ENCODE measurements at places on chromosomes 7 and 10.

DNA sequence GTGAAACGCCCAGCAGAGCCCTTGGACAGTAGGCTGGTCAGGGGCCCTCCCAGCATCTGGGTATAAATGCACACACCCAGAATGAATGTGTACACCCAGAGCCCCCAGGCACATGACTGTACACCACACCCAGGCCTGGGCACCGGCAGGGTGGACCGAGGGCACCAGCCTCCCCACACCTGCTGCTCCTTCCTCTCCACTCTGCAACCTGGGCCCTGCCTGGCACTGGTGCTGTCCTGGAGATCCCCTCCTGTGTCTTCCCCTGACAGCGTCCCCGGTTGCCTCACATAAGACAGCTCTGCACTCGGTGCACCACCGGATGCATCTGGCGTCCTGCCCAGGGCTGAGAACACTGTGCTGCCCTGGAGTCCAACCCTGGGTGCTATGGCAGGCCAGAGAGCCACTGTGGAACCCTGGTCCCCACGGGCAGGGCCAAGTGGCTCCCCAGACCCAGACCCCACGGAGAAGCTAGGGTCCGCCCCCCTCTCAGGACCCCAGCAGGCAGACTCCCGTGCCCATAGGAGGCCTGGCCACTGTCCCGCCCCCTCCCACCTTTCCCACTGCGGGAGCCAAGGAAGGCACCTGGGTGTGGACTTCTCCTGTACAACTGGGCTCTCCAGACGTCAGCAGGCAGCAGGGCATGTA is 6.6 kb downstream of the RASGEF1A start:
- DNase-seq = no peak

DNA sequence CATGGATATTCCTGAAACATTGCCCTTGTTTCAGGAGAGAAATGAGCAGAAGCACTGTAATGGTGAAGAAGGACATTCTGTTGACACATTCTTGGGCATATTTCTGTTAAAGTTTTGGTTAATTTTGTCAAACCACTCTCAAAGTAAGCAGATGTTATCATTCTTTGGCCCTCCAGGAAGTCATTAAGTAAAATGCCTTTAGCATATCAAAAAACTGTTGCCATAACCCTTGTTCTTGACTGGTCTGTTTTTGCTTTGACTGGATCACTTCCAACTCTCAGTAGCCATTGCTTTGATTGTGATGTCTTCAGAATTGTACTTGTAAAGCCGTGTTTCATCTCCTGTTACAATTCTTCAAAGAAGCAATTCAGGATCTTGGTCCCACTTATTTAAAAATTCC is 404.3 kb upstream of the LRRTM3 start:
- DNase-seq = no peak

DNA sequence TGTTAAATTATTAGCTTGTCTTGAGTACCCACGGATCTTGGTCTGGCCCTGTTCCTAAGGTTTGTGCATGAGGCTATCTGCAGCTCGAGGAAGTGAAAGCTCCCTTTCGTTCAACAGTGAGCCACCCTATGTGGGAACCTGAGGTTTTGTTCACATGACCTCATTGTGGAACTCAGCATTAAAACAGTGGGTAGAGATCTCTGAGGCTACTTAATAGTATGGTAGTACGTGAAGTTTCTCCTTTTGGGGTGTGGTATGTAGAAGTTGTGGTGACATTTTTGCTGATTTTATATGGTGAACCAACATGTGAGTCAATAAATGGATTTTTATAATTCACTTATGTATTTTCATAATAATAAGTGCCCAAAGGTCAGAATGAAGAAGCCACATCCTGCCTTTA is 252.7 kb upstream of the FERD3L start:
- no peak for DNase-seq

GRCh38 chr10:46523962-46524471 is 32.4 kb downstream of the GPRIN2 start:
- DNase-seq = no peak

GRCh38 chr10:71269301-71270288 is 49.5 kb upstream of the SLC29A3 start:
- no peak for DNase-seq

- DNase-seq = no peak
These were observed 80.7 kb downstream of the UBE2H start for GRCh38 chr7:129872054-129872453.

DNA sequence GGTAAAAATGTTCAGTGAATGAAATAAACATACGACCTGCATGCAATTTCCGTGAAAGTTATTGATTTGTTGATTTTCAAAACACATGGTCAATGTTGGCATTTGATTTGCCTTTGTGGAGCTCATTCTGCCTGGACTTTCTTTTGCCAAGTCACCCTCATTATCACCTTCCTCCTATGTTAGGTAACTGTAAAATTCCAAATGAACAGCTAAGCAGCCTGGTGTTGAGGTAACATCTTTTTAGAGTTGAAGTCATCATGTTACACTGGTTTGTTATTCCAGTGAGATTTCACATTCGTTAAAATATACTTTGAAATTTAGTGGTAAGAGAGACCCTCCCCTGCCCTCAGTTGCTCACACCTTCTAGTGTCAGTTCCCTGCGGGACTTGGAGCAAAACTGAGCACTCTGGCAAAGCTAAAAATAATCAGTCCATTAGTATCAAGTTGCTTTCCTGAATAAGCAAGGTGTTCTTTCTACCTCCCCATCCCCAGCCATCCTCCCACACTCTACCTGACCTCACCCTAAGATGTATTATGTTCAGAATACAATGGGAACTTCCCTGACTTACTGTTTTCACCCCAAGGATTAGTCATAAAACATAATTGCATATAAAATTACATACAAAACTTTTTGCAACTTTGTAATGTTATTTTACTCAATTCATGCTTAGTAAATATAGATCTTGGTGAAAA is 283.3 kb upstream of the SEMA3A start:
- DNase-seq = no peak

DNA sequence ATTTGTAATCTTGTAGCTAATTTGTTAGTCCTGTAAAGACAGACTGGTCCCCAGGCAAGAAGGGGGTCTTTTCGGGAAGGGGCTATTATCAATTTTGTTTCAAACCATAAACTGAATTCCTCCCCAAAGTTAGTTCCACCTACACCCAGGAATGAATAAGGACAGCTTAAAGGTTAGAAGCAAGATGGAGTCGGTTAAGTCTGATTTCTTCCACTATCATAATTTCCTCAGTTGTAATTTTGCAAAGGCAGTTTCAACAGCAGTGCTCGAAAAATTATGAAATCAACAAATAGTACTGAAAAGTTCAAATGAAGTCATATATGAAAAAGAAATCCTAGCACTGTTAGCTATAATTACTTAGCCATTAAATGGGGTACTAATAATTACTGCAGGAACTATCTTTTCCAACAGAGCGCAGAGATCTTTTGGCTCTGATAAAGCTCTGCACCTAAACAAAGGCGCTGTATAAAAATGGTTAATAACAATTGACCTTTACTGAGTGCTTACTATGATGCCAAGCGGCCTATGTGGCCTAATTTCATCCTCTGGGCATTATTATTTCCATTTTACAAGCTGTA is 756 bp upstream of the SEC24C start:
- DNase-seq = no peak

DNA sequence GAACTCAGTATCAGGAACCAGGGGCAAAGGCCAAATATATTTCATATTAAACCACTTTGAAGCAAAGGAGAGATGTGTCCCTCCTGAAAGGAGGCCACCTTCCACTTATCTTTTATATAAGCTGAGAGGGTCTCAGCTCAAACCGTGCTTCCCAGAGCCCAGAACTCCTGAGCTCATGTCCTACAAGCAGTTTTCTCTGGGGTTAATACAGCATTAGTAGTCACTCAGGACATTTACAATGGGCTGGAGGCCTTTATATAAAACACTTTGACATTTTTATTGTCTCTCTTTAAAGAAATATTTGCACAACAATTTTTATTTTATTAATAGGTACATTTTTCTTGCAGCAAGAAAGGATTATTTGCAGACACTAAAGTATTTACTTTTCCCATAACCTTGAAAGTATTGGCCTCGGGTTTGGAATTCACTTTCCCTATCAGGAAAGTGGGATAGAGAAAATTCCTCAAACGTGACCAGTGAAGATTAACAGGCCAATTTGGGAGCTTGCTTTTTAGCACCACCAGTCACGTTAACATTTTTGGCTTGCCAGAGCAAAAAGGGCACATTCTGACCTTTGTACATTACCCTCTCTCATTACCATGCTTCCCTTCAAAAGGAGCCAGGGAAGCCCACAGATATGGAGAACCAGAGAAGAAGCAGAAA is 464.9 kb upstream of the NRP1 start:
- no peak for DNase-seq

Data from CD4-positive, alpha-beta memory T cell (primary cell).